ENCODE measurements at places on chromosomes 2 and 18.

DNA sequence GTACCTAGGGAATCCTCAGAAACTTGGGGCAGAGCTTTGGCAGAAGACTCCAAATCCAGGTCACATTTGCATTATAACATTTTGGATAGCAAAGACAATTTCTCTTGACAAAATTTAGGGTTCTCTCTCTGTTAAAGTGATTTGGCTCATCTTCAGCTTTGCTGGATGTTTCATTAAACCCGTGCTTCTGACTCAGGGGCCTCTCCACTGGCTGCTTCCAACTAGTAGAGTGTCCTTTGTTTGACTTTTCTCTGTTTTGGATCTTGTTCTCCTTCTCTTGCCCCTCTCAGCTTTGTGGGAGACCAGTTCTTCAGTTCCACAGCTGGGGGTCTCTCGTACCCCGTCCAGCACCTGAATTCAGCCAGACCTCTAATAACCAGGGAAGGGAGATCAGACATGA lies 145.6 kb downstream of the PLCL1 start:
- DNase-seq = no peak

DNA sequence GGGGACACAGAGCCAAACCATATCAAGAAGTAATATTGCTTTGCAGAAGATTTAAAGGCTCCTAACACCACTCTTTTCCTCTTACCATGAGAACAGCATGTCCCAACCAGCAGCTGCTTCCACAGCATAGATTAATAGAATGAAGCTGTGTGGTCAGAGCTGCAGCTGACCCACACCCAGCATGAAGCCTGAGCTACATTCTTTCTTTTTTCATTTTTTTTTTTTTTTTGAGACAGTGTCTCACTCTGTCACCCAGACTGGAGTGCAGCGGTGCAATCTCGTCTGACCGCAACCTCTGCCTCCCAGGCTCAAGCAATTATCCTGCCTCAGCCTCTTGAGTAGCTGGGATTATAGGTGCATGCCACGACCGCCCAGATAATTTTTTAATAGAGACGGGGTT lies 289.8 kb downstream of the RAD51AP2 start:
- DNase-seq = no peak

DNA sequence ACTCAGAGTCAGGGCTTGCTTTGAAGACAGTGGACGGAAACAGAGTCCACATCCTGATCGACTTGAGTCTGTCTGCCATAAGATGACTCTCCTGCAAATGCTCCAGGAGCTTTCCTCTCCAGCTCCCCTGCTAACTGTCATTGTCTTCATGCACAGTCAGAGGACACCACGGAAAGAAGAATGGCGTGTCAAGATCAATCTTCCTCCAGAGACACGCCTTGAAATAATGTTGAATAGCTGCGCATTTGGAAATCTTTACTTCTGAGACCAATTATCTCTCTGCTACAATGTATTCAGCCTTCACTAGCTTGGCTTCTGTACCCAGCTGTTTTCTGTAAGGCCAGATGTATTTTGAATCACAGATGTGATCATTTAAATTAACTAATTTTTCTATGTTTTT lies 457.2 kb downstream of the CDH2 start:
- DNase-seq = no peak

GRCh38 chr2:165863810-165864261 lies 69.8 kb upstream of the GALNT3 start:
- DNase-seq = no peak

DNA sequence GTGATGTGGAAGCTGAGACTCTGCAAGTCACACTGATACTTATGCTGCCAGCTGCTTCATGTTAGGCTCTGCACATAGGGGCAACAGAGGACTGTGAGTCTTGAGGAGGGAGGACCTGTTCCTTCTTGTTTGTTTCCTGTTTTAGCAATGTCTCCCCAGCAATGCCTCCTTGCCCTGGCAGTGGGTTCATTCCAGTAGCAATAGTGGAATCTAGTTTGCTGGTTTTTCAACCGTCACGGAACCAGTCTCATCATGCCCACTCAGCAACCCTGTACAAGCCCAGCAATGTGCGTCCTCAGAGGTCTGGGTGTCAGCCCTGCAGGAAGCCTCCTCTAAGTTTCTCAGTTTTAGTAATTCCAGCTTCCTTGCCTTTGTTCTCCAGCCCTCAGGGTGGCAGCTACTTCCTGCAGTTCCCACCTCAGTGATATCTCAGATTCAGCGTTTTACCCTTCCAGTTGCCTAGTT lies 20.5 kb upstream of the ITGB6 start:
- DNase-seq = no peak

DNA sequence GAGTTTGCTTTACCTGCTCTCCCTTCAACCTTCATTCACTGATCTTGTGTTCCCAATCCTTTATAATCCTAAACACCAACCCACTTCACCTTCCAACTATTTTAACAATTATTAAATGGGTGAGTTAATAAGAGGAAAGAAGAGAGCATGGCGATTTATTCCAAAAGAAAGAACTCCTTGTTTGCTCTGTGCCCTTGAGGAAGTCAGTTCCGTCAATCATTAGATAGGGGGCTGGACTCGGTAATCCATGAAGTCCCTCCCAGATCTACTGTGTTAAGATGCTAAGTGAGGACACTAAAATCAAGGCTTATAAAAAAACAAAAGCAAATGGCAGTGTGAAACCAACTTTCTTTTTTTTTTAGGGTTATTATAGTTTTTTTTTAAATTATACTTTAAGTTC lies 589.9 kb downstream of the XIRP2 start:
- DNase-seq = no peak

- DNase-seq = no peak
Measured at GRCh38 chr18:21904856-21905255, 164.3 kb downstream of the MIB1 start.

DNA sequence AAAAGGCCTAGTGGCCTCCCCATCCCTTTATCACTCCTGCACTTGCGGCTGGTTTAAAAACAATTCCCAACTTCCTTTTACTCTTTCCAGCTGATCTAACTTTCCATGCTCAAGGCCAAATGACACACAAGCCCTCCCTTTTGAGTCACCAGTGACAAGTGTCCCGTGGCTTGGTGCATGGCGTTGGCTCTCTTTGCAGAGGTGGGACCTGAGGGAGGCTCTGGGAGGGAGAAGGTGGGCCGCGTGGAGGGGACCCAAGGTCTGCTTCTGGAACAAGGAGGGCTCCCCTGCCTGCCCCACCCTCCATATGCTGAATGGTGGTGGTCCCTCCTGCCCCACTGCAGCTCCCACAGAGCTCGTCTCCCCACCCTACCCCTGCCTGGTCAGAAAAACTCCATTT lies 30.8 kb upstream of the HPCAL1 start:
- DNase-seq = no peak

GRCh38 chr18:35478520-35479435 lies 19.0 kb downstream of the INO80C start:
- DNase-seq = no peak

GRCh38 chr2:46847185-46847710 lies 68.4 kb downstream of the MCFD2 start:
- DNase-seq = peak; percentile 39

DNA sequence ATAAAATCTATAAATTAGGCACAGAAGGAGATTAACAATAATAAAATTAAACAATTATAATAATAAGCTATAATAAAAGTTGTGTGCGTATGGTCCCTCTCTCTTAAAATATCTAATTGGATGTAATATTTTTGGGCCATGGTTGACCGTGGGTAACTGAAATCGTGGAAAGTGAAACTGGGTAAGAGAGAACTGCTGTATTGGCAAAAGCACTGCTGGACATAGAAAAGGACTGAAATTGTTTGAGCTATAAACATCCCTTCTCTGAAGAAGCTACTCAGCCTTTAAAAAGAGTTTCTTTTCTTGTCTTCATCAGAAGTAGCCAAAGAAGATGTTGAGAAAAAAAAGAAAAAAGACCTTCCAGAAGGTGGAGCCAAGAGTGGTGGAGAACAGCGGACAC lies 379.4 kb downstream of the ZNF521 start:
- DNase-seq = no peak

DNA sequence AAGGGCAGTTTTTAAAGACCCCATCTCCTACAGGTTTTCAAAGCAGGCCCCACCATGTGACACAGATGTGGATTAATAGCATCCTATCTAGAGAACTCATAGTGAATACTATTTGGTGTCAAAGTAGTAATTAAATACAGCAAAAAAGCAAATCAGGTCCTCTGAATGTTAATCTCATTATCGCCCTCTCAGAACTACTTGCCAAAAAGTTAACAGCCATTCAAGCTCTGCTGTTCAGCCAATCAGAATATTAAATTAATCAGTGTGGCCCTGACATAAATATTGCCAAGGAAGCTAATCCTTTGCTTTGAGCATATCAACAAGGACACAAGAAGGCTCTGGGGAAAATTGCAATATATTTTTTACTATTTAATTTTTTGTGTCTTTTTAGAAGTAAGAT lies 428.9 kb upstream of the SOX11 start:
- DNase-seq = no peak
